ENCODE measurements at places on chromosomes 3 and 15.

DNA sequence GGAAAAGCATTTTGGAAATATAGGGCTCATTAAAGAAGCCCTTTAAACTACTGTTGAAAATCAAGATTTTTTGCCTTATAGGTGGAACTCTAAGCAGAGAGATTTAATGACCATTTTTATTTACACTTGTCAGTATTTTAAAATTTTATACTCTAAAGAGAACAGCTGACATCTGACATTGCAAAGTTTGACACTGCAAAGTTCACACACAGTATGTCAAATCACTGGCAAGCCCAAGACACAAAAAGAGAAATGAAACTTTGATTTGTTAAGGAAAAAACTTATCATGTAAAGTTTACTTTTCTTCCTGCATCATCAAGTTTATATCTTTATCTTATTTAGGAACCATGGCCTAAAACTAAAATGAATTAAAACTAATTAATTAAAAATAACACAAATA, 40.2 kb downstream of the DPH6 start:
- DNase-seq = no peak

DNA sequence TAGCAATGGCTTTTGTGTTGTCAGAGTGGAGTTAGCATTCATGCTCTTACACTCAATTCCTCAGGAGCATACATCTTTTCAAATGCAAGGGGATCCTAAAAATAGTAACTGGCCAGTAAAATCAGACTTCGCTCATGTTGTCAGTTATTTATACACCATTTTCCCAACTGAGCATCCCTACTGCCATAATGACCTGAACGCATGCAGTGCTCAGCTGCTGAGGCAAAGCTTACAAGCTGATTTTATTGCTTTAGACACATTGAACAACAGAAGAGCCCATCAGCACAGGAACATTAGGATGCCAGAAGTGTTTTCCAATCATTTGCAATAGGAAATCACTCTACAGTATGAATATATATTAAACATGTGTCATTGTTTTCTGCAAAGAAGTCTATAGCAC, 689.7 kb upstream of the BCHE start:
- no peak for DNase-seq

DNA sequence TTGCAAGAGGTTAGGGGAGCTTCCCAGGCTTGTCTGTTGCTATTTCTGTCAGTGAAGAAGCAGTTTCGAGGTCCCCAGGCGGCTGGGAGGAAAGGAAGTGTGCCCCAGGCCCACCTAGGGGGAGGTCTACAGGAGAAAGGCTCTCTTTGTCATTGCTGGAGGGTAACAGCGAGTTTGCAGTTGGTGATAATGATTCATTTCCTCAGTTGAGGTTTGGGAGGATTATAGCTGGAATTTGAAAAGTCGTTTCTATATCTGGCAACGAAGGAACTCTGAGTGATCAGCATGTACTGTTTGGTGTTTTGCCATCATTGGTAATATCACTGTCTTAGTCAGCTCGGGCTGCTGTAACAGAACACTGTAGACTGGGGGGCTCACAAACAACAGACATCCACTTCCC, 65.5 kb upstream of the UBE3A start:
- DNase-seq = no peak

DNA sequence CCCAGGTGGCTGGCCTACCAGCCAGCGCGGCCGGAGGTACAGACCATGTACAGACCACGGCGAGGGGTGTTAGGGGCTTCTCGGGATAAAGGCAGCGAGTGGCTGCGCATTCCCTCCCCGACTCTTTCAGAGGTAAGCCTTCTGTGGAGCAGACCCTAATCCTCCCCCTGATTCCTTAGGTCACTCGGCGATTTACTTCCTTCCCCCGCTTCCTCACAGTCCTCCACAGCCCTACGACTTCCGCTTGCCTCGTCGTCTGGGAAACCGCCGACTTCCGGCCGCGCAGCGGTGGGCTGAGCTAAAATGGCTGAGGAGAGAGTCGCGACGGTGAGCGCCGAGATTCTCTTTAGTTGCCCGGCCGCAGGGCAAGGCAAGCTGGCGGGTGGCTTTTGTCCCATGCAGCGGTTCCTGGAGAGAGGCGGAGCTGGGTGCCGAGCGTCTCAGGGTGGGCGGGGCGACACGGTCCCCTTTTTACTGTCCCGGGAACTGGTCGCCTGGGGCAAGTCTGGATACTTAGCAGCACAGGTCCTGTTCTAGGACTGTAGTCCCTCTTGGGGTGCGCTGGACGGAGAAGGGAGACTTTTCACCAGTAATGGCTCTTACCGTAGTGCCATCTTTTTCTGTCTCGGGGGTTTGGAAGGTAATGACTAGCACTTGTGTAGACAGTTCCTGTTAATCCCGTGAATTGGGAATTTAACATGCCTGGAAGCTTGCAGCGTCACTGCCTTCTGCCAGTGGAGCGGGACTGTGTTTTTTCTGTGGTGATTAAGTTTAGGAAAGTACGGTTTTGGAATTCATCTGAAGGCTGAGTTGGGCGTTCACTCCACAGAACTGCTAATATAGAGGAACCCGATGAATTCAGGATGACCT, at the start of the genes BBS4 and HIGD2B:
BBS4 (plus strand) TSS at position 283 of the 870 bp plus-strand sequence; CDS start at position 304, 21 bp downstream.
HIGD2B (minus strand) TSS at position 258 of the 870 bp plus-strand sequence. CDS start 9,808 bp downstream, outside the sequence.
- DNase-seq = peak; percentile 49

DNA sequence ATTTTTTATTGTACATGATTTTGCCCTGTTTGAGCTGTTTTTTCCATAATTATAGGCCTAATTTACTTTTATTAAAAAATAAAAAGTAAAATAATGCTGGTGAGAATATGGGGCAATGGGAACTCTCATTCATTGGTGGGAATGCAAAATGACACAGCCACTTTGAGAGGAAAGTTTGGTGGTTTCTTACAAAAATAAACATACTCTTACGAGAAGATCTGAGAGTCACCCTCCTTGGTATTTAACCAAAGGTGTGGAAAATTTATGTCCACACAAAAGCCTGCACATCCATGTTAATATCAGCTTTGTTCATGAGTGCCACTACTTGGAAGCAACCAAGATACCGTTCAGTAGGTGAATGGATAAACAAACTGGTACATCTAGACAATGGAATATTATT, 9.8 kb downstream of the MUC13 start:
- DNase-seq = no peak
